ENCODE measurements at places on chromosomes 3 and 15. TPM values are rescaled to one million over a fixed set of nuclear protein-coding genes. Genes with fewer than 3 reads are reported as not detected.

RAB27A gene
- 21.3 TPM for total RNA-seq

ITIH3 gene
- 0.88 TPM for total RNA-seq

CYP8B1 gene
- total RNA-seq: not detected

BCHE gene
- total RNA-seq: 2.6 TPM

FBXW12 gene
- total RNA-seq: 0.32 TPM

RAB6B gene
- 1.8 TPM for total RNA-seq

Data from breast epithelium (tissue), 4 donors.